ENCODE measurements at places on chromosomes 6 and 20.

DNA sequence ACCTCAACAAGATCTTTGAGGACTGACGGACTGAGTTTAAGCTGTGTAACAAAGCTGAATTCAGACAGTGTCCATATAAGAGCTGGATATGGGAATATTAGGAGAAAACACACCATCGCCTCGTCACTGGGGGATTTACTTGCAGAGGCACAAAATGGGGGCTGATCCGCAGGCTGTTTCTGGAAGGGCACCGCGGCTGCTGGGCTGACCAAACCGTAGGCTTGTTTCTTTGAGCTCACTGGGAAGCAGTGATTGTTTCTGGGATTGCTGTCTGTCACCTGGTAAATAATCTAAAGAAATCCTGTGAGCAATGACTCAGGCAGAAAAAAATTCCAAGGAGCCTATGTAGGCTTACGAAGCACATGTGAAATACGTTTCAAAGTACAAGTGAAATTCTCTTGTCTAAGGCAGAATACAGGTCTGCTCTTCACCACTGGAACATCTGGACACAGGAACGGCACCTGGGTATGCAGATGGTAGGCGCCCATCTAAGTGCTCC is 63.9 kb upstream of the MPC1 start:
- DNase-seq = no peak

DNA sequence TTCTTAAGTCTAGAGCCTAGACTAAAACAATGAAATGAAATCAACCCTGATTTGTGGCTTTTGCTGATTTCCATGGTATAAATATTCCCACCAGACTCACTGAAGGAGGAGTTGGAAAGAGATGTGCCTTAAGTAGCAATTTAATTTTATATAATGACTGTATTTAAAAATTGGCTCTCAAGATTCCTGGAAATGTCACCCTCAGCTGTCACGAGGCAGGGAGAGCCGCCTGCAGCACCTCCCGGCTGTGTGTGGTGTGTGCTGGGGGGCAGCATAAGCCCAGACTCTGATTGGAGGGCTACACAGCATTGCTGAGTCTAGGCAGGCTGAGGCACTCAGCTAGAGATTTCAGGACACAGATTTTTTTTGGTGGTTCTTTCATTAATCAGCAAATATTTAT is 40.6 kb upstream of the TMEM181 start:
- no peak for DNase-seq

GRCh38 chr6:160955508-160956295 is 35.9 kb upstream of the MAP3K4 start:
- DNase-seq = no peak

GRCh38 chr20:47357296-47358038 is 968 bp upstream of the ZMYND8 start:
- peak; percentile 69 for DNase-seq

GRCh38 chr6:170393807-170394399 is 87.3 kb downstream of the FAM120B start:
- no peak for DNase-seq

- DNase-seq = no peak
Observed at GRCh38 chr20:5261763-5262162, 55.0 kb downstream of the PROKR2 start.

DNA sequence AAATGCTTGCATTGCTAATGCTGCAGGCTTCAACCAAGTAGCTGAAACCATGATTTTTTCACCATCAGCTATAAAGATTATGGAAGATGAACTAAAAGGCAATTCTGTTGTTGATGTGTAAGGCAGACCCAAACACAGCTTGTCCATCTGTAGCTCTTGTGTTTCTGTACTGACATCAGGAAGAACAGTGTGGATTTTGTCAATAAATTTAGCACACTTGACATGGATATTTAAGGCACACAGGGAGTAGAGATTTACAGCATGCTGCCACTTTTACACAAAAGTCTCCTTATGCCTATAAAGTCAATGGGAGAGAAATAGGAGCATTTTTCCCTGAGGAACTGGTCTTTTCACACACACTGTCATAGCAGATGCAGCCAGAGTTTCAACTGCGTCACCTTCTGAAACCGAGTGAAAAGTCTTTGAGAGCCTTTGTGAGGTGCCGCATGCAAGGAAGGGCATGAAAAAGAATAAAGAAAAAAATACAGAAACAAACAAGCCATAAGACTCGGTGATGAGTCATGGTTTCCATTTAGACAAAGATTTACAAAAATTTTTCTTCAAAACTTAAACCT is 261.4 kb upstream of the TFAP2D start:
- no peak for DNase-seq

GRCh38 chr20:60690771-60691170 is 561.3 kb upstream of the CDH4 start:
- no peak for DNase-seq

DNA sequence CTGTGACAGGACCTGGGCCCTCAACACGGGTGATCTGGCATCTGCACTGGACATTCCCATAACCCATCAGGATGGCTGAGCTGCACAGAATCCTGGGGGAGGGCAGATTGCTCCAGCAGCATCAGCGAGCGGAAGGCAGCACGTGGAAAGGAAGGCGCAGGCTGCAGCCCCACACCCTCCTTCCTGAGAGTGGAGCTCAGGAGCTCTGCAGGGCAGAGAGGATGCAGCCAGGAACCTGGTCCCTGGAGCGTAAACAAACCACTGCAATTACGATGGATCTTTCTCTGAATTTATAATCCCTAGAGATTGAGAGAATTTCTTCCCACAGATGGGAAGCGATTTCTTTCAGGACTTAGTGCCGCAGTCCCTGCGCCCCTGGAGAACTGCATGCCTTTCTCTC is 39.7 kb upstream of the EMILIN3 start:
- DNase-seq = no peak

DNA sequence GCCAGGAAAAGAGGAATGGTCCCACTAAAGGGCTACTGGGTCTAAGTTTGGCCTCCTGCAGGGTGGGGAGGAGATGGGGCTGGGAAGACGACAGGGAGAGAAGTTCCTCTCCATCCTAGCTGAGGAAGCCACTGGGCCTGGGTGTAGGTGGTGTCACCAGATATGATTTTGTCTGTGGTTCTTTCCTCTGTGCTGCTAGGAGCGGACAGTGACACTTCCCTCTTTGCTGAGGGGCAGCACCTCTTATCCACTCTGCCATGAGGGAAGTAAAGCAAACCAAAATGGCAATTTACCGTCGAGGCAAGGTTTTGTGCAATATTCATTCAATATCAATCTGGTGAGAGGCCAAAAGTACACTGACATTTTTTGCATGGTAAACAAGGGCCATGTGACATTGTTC is 33.0 kb upstream of the NR2E1 start:
- no peak for DNase-seq

DNA sequence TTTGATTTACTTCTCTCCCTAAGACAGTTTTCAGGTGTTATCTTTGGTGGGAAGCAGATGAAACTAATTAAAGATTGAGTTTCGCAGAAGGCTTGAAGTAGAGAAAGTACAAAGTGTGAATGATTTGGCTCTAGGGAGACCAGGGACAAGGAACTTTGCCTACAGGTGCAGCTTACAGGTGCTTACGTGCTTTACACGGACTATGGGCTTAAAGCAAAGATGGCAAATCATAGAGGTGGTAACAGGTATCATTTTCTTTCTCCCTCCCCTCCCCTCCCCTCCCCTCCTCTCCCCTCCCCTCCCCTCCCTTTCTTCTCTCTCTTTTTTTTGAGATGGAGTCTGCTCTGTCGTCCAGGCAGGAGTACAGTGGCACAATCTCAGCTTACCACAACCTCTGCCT is 136.3 kb downstream of the SLC35B3 start:
- no peak for DNase-seq

DNA sequence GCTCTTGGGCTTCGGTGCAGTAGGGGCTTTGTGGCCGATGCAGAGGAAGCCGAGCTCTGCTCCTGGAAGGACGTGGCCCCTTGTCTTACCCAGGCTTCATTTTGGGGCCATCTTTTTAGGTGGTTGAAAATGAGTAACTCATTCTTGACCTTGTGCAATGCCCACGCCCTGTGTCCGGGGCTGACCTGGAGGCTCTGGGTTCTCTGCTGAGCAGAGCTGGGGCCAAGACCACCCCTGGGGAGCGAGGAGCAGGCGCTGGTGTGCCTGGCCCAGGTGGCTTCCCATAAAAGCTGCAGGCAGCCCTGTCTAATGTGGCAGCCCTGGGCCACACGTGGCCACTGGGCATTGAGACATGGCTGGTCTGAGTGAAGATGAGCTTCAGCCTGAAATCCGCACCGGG is 25.7 kb downstream of the NTSR1 start:
- DNase-seq = no peak

DNA sequence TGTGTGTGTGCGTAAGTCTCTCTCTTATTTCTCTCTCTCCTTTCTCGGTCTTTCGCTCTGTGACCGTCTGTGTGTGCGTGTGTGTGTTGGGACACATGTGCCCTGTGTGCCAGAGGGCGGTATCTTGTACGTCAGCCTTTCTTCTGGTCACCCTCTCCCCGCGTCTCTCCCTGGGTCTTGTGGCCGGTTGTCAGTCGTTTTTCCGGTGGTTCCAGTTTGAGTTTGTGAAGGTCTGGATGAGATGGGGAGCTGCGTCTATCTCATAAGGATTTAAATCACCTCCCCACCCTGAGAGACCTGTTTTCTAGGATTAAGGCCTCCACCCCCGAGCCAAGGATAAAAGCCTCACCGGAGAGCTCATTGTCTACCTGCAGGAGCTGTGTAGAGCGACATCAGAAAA is 295.5 kb upstream of the ZNF337 start:
- no peak for DNase-seq

DNA sequence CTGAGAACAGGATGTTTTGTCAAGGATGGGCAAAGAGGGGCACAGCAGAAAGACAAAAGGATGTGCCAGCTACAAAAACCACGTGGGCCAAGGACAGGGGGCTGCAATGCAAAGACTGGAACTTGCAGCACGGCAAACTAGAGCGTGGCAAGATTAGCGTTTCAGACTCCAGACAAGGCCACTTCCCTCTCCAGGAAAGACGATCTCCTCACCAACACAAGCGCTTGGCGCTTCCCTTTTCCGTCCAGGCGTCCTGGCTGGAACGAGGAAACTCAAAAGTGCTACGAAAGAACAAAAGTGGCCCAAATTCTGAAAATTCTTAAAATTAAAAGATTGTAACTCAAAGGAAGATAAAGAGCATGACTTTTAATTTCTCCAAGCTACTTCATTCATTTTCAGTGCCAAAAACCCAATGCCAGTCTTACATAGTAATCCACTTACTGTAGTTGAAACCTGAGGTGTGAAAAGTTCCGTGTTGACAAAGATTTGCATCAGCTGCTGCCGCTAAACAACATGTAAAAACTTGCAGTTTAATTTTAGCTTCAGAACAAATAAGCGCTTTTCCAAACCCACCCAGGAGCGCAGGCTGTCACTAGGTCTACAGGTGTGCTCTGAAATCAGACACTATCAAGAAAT is 207.1 kb upstream of the RREB1 start:
- DNase-seq = no peak

DNA sequence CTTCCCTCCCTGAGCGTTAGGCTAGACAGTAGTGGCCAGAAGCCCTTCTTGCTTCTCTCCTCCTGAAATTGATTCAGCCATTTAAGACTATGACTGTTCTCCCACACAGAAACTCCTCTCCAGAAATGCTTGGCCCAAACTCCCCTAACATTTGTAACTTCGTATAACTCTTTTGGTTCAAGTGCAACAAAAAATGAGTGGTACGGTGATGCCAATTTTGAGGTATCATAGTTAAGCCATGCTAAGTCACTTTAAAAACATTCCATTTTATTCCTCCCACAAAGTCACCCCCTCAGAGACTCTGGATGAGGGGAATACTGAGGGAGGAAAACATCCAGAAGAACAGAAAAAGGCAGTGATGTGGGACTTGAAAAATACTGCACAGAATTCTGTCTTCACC is 21.1 kb upstream of the ROS1 start:
- no peak for DNase-seq

DNA sequence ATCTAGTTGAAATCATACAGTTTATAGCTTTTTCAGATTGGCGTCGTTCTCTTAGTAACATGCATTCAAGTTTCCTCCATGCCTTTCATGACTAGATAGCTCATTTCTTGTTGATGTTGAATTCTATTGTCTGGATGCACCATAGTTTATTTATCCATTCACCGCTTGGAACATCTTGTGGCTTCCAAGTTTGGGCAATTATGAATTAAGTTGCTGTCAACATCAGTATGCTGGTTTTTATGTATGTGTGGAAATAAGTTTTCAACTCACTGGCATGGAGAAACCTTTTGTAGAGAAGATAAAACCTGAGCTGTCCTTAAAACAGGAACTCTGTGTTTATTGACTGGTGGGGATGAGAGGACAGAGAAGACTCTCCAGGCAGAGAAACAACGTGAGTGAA is 248.0 kb downstream of the CDC5L start:
- no peak for DNase-seq

DNA sequence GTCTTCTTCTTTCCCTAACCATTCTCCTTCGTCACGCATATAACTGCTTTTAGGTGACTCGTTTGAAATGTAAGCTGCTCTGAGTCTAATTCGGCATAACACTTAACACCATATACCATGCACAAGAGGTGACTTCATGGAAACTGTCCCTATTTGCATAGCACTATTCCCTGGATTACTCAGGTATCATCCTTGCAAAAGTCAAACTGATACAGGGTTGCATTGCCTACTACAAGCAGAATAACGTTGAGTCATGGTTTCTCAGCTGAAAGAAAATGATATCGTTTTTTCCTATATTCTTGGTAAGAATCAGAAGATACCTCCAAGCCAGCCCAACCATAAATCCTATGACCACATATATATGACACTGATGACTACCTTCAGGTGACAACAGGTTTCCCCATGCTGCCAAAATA is 227.5 kb downstream of the ATXN1 start:
- no peak for DNase-seq

- no peak for DNase-seq
Observed at GRCh38 chr6:43827898-43828297, 57.9 kb downstream of the VEGFA start.

- peak; percentile 39 for DNase-seq
Observed at GRCh38 chr20:17431621-17432364, 99.4 kb downstream of the BFSP1 start.

GRCh38 chr20:17227219-17227575 is 357 bp downstream of the PCSK2 start:
- DNase-seq = no peak

GRCh38 chr6:144334150-144334708 is 49.1 kb downstream of the UTRN start:
- DNase-seq = peak; percentile 71
